ENCODE measurements at places on chromosomes 13 and 19.

GRCh38 chr19:18634612-18635297, 2.1 kb upstream of the KLHL26 start:
- no peak for DNase-seq

DNA sequence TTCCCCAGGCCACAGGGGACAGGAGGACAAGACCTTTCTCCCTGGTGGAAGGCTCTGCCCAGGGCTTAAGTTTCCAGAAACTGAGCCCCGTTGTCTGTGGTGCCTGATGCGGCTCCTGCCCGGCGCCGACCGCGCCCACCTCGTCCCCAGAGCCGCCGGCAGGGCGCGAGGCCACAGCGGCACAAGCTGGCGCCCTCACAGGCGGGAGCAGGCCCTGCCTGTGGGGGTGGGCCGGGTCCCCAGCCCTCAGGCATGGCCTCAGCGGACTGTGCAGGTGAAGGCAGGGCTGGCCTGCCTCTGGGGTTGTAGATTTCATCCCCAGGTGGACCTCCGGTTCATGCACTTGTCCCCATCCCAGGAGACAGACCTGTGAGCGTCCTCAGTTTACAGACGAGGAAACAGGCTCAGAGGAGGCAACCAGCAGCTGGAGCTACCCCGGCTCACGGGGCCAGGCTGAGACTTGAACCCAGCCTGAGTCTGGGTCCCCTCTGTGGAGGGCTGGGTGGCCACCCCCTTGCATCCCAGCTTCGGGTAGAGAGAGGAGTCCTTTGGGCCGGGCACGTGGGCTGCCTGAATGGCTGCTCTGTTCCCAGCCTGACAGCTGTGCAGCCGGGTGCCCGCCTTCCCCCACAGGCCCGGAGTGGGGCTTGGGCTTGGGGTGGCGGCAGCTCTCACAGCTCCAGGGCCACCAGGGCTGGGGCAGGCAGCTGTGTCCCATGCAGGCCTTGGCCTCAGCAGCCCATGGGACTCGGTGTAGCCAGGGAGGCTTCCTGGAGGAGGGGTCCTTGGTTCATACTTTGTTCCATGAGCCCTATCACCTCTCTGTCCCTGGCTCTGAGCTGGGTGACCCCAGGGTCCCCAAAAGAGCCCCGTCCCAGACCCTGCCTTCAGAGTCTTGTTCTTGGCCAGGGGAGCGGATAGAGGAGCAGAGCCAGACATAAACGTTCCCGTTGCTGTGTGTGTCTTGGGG, 26.8 kb downstream of the PIAS4 start:
- DNase-seq, result no peak

DNA sequence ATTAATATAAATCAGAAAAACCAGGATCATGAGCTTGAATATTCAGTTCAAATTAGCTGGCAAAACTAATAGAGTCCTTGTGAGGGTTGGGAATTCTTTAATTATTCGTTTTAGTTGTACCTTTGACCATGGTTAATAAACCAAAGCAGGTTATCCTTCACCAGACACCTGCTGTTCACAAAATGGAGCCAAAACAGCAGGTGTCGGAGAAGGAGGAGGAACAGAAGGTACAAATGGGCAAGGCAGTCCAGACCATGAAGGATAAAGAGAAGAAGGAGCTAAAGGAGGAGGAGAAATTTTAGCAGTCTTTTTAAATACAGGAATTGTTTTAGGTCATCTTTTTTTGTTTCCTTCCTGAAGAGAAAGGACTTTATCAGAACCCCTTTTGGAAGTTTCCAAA, 106.1 kb downstream of the NHLRC3 start:
- DNase-seq, result no peak

DNA sequence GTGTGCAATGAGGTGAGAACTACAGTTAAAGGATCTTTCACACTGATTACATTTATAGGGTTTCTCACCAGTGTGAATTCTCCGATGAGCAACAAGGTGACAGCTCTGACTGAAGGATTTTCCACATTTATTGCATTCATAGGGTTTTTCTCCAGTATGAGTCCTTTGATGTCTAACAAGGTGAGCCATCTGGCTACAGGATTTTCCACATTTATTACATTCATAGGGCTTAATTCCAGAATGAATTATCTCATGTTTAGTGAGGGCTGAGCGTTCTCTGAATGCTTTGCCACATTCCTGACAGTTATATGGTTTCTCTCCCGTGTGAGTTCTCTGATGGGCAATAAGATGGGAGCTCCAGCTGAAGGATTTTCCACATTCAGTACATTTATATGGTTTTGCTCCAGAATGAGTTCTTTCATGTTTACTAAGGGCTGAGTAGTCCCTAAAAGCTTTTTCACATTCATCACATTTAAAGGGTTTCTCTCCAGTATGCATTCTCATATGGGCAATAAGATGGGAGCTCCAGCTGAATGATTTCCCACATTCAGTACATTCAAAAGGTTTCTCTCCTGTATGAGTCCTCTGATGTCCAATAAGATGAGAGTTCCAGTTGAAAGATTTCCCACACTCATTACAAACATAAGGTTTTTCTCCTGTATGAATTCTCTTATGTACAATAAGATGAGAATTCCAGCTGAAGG, 4.4 kb upstream of the C19orf18 start:
- no peak for DNase-seq

- DNase-seq, result no peak
Measured at GRCh38 chr13:57087006-57087405, 53.7 kb upstream of the PRR20A start.

GRCh38 chr13:97849305-97849704, 104.2 kb upstream of the IPO5 start:
- no peak for DNase-seq

GRCh38 chr19:12736995-12737834, at the start of gene GET3:
GET3 (plus strand) TSS chr19:12737497; CDS start chr19:12737506, 9 bp downstream.
- peak; percentile 86 for DNase-seq

DNA sequence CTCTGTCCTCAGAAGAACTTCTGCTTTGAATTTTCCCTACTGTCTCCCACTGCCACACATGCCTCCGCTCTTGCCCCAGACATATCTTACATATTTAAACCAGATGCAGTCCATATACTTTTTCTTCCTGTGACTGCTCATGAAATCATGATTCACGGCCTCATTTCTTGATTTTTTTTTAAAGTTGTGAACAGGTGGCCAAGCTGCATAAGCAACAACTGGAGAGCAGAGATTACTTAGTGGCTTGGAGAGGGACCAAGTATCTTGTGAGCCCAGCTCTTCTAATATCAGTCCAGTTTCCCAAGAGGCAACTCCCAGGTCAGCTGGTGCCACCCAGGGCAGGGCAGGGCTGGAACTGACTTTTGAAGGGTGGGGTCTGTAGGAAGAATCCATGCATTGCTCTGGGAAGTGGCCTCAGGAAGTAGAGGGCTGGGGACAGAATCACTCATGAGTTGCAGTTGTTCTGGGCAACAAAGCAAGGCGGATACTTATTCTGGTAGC, 152.4 kb downstream of the LMO7 start:
- no peak for DNase-seq

GRCh38 chr19:7595466-7596133, at the start of gene CAMSAP3:
CAMSAP3 (plus strand) TSS chr19:7595863; CDS start chr19:7596003, 140 bp downstream.
- DNase-seq, result peak; percentile 72

DNA sequence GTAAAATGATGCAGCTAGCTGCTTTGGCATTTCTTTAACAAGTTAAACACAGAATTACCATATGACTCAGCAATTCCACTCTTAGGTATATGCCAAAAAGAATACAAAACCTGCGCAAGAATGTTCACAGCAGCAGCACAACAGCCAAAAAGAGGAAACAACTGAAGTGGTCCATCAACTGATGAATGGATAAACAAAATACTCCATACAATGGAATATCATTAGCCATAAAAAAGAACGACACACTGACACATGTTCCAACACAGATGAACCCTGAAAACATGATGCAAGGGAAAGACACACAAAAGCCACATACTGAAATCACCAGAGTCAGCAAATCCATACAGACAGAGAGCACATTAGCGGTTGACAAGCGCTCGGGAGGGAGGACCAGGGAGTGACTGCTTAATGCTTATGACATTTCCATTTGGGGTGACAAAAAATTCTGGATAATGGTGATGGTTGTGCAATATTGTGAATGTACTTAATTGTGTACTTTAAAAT, 3.0 kb downstream of the PCID2 start:
- no peak for DNase-seq

GRCh38 chr13:95552208-95552538, 347 bp upstream of the CLDN10 start:
- DNase-seq, result no peak

GRCh38 chr13:113787694-113788093, 28.7 kb downstream of the TMEM255B start:
- no peak for DNase-seq

All from activated CD8-positive, alpha-beta memory T cell treated with anti-CD3 and anti-CD28 coated beads, Interleukin-2, amount 50 U/mL, for 48 hours (primary cell).